ENCODE measurements at places on chromosomes 1 and 21. TPM values are rescaled to one million over a fixed set of nuclear protein-coding genes. Genes with fewer than 3 reads are reported as not detected.

GRCh38 chr1:19710825-19711611 lies 46.3 kb downstream of the HTR6 start:
- DNase-seq = no peak

DNA sequence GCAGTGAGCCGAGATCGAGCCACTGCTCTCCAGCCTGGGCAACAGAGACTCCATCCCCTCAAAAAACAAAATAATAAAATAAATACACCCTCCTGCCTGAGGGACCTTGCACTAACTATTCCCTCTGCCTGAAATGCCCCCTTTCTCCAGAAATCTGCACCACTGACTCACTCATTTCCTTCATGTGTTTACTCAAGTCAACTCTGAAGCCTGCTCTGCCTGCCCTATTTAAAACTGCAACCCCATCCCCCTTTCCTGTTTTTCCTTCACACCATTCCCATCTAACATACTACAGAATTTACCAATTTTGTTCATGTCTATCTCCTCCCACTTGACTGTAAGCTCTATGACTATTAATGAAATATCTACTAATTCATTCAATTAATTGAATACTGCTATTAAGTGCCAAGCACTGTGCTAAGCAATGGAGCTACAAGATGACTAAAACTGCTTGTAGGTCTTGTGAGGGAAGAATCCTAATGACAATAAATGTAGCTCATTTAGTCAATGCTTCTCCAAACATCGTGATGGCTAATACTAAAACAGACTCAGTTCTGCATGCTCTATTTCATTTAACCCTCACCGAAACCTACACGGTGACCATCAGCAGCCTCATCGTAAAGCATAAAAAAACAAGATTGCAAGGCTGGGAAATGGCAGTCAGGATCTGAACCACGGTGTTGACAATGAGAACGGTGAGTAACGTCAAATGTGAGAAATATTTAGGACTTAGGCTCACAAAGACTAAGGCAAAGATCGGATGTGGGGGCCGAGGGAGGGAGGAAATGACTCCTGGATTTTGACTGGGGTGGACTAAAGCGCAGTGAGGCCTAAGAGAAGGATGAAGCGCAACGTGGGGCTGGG lies 749 bp upstream of the TMEM39B start:
- DNase-seq = no peak

- DNase-seq = peak; percentile 54
These were observed 68.4 kb upstream of the MRPS6 start for GRCh38 chr21:34004974-34005373.

DNA sequence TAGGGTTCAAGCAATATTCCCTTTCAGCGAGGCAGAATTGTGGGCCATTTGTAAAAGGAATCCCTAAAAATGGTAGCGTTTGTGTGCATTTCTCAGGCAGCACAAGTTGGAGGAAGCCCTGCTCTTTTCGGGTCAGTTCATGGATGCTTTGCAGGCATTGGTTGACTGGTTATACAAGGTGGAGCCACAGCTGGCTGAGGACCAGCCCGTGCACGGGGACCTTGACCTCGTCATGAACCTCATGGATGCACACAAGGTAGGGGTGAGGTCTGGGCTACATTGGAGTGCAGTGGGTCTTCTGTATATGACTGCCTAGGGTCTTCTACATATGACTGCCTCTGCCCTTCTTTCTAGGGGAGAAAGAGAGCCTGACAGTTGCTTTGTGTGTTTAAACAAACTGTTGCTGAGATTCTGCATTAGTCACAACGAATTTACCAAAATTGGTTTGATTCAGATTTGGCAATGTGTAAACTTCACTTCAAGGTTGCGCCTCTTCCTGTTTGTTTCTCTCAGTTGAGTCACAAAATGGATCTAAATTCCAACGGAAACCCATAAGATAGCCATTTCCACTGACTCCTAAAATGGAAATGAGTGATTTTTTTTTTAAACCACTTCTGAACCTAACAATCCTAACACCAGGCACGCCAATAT lies 40.4 kb upstream of the BMP8A start:
- DNase-seq = no peak

DNA sequence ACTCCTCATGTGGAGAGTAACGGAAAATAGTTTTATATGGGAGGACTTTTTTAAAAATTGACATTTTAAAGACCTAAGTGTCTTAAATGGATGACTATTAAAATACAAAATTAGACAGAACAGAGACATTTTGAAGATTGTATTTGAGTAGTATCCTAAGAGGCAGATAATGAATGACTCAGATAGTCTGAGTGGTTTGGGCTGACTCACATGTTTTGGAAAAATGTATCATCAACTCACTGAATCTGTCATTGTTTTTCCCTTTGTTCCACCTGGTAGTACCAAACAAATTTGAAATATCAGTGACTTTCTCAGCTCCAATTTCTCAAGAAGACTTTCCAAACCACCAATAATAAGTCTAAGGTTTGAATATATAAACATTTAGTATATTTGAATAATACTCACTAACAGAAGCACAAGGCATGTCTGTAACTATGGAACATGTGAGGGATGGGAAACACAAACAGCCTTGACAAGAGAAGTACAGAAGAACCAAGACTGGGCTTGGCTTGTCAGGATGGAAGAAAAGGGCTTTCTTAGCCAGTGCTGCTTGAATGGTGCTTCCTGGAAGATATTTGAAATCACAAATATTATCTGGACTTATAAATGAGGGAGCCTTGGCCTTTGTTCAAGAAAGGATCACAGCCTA lies 90.6 kb downstream of the SGIP1 start:
- no peak for DNase-seq

GRCh38 chr1:210292231-210292871 lies 36.4 kb upstream of the HHAT start:
- DNase-seq = peak; percentile 80

Gene LAPTM5
- 23.9 TPM for total RNA-seq

Gene GREM2
- not detected for total RNA-seq

- DNase-seq = peak; percentile 72
These were observed 6.4 kb downstream of the MAP3K6 start for GRCh38 chr1:27360159-27361043.

GRCh38 chr1:44239331-44239960 lies 26.2 kb downstream of the DMAP1 start:
- DNase-seq = peak; percentile 57

DNA sequence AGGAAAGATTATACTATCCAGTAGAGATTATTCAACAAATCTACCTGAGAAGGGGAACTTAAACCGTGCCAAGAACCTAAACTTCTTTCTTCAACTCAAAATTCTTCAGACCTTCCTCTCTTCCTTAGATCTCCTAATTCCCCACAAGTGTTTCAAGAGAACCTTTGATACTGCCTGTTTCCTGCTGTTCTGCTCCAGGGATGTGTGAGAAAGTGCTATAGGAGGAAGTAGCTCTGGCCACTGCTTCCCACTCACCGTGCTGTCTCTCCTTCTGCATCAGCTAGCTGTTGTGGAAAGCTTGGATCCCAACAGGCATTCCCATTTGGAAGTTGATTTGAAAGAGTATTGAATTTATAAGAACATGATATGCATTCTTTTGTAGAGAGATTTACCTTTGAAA lies 4.5 kb upstream of the NOS1AP start:
- no peak for DNase-seq

Gene LRRC38
- 0.15 TPM for total RNA-seq

Gene VASH2
- total RNA-seq = 1.0 TPM

GRCh38 chr1:47720111-47720510 lies 277.1 kb downstream of the TRABD2B start:
- no peak for DNase-seq

DNA sequence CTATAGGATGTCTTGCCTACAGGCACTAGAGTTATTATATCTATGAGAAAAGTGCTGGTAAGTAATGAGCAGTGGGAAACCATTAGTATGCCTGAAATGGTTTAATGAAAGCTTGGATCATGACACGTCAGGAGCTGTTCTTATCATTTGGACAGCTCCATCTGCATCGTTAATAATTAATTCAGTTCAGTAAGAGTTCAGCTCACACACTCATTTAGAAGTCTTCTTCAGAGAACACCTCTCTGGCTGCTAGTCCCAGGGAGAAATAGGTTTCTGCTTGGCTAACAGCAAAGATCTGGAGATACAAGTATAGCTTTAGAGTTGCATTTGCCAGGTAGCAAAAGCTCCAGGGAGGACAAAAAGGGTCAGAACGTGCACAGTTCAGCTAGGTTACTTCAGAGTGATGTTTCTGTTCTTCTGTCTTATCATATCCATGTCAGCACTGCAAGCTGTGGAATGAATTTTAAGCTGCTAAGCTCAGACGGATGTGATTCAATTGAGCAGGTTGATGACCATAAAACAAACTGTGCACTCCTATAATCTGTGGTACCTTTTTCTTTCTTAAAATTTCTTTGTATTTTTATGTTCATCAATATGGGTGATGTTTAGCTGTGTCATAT lies 173.6 kb downstream of the ADGRL2 start:
- no peak for DNase-seq

Gene MSH4
- 0.40 TPM for total RNA-seq

- DNase-seq = no peak
These were observed 51.3 kb downstream of the ABL2 start for GRCh38 chr1:179178183-179178582.

GRCh38 chr1:71074681-71075080 lies 6.2 kb downstream of the ZRANB2 start:
- DNase-seq = no peak

DNA sequence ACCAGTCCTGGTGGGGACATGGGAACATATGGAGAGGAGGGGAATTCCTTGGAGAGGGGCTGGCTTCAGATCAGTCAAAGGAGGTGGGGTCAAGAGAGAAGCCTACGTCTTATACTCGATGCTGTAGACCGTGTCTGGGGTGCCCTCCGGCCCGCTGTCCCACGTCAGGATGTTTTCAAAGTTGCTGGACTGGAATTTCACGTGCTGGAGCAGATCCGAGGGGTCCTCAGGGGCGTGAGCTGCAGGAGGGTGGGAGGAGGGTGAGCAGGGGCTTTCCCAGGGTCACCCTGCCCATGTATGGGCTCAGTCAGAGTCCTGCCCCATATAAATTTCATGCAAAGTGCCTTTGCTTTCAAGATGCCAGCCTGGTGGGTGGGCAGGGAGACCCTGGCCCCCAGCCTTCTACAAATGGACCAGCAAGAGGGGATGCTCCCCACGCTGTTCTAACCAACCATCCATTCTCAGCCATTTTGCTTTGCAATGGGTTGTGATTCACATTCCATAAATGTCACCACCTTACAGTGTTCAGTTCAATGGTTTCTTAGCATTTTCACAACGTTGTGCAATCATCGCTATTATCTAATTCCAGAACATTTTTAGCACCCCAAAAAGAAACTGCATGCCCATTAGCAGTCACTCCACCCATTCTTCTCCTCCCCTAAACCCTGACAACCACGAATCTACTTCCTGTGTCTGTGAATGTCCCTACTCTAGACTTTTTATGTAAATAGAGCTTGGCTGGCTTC lies 4.3 kb downstream of the IL22RA1 start:
- no peak for DNase-seq

GRCh38 chr1:212302745-212303383 lies 17.7 kb downstream of the PPP2R5A start:
- no peak for DNase-seq

GRCh38 chr1:51464828-51465227 lies 54.2 kb downstream of the EPS15 start:
- DNase-seq = no peak

DNA sequence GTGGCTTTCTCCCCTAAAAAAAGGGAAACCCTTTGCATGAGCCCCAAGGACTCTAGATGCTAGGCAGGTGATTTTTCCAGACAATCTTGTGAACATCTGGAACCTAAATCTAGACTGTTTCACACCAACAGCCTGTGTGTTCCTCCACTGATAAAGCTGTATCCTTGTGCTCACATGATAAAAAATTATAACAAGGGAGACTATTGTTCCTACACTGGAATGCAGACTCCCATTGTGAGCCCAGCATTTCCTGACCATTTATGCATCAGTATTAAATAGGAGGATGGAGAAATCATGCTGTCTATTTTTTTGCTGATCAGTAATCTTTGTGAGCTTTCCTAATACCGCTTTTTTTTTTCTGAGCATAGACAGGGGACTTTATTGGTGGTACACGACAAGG lies 52.5 kb downstream of the ZNF697 start:
- DNase-seq = no peak

GRCh38 chr1:232459826-232460225 lies 170.1 kb downstream of the SIPA1L2 start:
- DNase-seq = no peak

All from left ventricle myocardium superior (tissue), 1 donor.